ENCODE measurements at places on chromosomes 6 and 20. TPM values are rescaled to one million over a fixed set of nuclear protein-coding genes. Genes with fewer than 3 reads are reported as not detected.

LINC00237 gene
- 3.7 TPM for total RNA-seq

RSPH3 gene
- total RNA-seq, result 2.5 TPM

GNMT gene
- total RNA-seq, result 0.33 TPM

MUCL3 gene
- not detected for total RNA-seq

PLG gene
- not detected for total RNA-seq

ID1 gene
- total RNA-seq, result 424 TPM

ECI2 gene
- total RNA-seq, result 98.8 TPM

LRRC1 gene
- total RNA-seq, result 10.1 TPM

AK9 gene
- 1.5 TPM for total RNA-seq

ALDH8A1 gene
- 0.17 TPM for total RNA-seq

TOMM6 gene
- 84.2 TPM for total RNA-seq

PRDM13 gene
- total RNA-seq, result 0.14 TPM

HMGA1 gene
- total RNA-seq, result 1,892 TPM

ZSCAN23 gene
- total RNA-seq, result 6.5 TPM

ZNF391 gene
- 3.1 TPM for total RNA-seq

GLP1R gene
- total RNA-seq, result 0.87 TPM

HLA-DQB2 gene
- not detected for total RNA-seq

MCHR2 gene
- not detected for total RNA-seq

BMP2 gene
- total RNA-seq, result 13.0 TPM

CD93 gene
- not detected for total RNA-seq

NEURL2 gene
- total RNA-seq, result 8.1 TPM

LY6G6F gene
- not detected for total RNA-seq

OGFRL1 gene
- 4.2 TPM for total RNA-seq

PPP1R16B gene
- 23.6 TPM for total RNA-seq

GDAP1L1 gene
- 6.1 TPM for total RNA-seq

SRSF12 gene
- total RNA-seq, result 3.7 TPM

PROCR gene
- 64.9 TPM for total RNA-seq

MCCD1 gene
- not detected for total RNA-seq

CCND3 gene
- total RNA-seq, result 27.7 TPM

PSORS1C2 gene
- total RNA-seq, result 0.07 TPM

RRBP1 gene
- total RNA-seq, result 83.1 TPM

PREX1 gene
- 36.0 TPM for total RNA-seq

OR2J3 gene
- total RNA-seq, result not detected

SOX18 gene
- 0.52 TPM for total RNA-seq

C20orf144 gene
- total RNA-seq, result 0.11 TPM

GTSF1L gene
- total RNA-seq, result not detected

HSPA1L gene
- 0.55 TPM for total RNA-seq

SFTA2 gene
- total RNA-seq, result not detected

PLTP gene
- 87.3 TPM for total RNA-seq

TAB2 gene
- total RNA-seq, result 34.1 TPM

SPACA1 gene
- total RNA-seq, result not detected

CDH4 gene
- total RNA-seq, result 3.9 TPM

BPIFA1 gene
- total RNA-seq, result not detected

AURKA gene
- 160 TPM for total RNA-seq
